Sciatic nerve (tissue), 2 donors: ENCODE measurements at places on chromosomes 1 and 21. TPM values are rescaled to one million over a fixed set of nuclear protein-coding genes. Genes with fewer than 3 reads are reported as not detected.

The RIIAD1 gene
- 1.1 TPM for total RNA-seq

The SPRR2G gene
- total RNA-seq: not detected

GRCh38 chr1:225695578-225696337, 42.8 kb upstream of the ENAH start:
- DNase-seq: no peak

The HIVEP3 gene
- total RNA-seq: 11.0 TPM

The RGSL1 gene
- not detected for total RNA-seq

DNA sequence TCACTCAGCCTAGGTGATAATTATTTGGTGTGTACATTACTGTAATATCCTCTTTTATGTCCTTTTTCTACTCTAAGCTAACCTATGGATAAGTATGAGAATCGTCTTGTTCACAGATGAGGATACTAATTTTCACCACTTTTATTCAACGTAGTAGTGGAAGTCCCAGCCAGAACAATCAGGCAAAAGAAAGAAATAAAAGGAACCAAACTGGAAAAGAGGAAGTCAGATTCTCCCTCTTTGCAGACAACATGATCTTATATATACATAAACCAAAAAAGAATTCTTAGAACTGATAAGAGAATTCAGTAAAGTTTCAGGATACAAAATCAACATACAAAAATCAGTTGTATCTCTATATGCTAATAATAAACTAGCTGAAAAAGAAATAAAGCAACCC, 12.6 kb upstream of the RGL1 start:
- DNase-seq: no peak

- no peak for DNase-seq
Observed at GRCh38 chr1:230143534-230143933, 76.5 kb downstream of the GALNT2 start.
